Stimulated activated CD8-positive, alpha-beta memory T cell treated with anti-CD3 and anti-CD28 coated beads, Interleukin-7, amount 100 ng/mL, for 4 hours (primary cell): ENCODE measurements at places on chromosomes 11 and 22.

DNA sequence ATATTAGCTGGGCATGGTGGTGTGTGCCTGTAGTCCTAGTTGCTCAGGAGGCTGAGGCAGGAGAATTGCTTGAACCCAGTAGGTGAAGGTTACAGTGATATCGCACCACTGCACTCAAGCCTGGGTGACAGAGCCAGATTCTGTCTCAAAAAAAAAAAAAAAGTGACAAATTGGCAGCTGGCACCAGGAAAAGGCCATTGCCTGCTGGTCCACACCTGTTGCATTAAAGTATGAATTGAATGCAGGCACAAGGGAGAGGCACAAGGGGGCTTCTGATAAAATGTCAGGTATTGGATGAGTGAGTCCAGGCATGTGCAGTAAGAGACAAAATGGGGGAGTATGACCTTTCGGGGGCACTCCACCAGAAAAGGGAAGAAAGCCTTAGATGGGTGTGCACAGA is 28.2 kb downstream of the ZNF70 start:
- DNase-seq: no peak

GRCh38 chr11:56048480-56048879 is 21.0 kb downstream of the OR5AS1 start:
- DNase-seq: no peak

- DNase-seq: no peak
These were observed 35.4 kb downstream of the OSBPL5 start for GRCh38 chr11:3129591-3130268.

DNA sequence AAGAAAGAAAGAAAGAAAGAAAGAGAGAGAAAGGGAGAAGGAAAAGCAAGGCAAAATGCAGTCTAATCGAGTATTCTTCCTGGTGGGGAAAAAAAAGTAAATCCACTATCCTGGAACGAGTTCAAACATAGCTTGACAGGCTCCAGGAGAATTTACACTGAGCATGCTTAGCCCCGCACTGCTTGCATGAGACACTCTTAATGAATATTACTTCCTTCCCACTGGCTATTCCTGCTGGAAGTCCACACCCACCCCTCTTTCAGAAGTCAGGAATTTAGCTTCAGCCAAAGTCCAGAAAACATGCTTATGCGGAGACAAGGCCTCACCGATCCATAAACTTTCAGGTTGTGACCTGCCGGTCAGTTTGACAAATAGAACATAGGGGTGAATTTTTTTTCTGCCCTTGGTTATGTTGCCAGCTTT is 251.8 kb upstream of the BLID start:
- DNase-seq: no peak

- DNase-seq: no peak
These were observed at the start of gene OMP for GRCh38 chr11:77102246-77103210. OMP (plus strand) TSS chr11:77102840; CDS start chr11:77102840, 0 bp downstream.

DNA sequence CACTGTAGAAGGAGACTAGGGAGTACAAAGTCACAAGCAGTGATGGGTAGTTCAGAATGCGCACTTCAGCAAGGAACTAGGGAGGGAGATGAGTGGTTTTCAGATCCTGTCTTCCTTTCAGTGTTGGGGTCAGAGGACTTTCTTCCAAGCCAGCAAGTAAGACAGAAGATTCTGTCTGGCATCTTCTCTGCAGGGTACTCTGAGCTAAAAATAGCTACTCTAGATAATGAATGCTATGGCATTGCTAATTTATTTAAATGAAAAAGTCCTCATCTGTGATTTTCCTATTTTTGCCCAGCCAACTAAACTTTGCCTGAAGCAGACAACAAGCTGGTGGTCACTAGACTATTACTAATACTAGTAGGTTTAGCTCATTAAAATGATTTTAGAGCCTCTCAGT is 18.3 kb upstream of the ARL14EP start:
- DNase-seq: no peak

DNA sequence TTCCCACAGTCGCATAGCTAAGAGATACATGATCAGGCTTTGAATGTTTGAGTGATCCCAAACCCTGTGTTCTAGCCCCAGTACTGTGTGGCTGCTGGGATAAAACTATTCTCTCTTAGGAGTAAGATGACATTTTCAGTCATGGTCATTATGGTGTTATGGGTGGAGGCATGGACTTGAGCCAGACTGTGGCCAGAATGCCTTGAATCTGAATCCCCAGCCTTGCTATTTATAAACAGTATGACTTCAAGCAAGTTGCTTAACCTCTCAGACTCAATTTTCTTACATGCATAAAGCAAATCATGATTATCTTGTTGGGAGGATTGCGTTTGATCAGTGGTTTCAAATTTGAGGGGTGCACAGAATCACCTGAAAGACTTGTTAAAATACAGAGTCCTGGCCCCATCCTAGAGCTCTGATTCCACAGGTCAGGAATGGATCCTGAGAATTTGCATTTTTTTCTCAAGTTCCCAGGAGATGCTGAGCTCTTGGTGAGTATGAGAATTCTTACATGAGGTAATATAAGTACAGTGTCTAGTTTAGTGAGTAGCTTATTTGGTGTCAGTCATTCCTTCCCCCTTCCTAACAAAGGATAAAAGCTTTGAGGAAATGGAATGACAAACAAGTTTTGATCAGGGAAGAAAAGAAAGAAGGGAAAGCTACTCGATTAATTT is 571.7 kb downstream of the METTL15 start:
- no peak for DNase-seq

GRCh38 chr11:44992181-44992582 is 41.5 kb upstream of the TP53I11 start:
- no peak for DNase-seq

- DNase-seq: no peak
These were observed 13.6 kb downstream of the MRPL21 start for GRCh38 chr11:68889948-68890446.
